Endothelial cell (in vitro differentiated cells): ENCODE measurements at places on chromosomes 3 and 15. TPM values are rescaled to one million over a fixed set of nuclear protein-coding genes. Genes with fewer than 3 reads are reported as not detected.

DNA sequence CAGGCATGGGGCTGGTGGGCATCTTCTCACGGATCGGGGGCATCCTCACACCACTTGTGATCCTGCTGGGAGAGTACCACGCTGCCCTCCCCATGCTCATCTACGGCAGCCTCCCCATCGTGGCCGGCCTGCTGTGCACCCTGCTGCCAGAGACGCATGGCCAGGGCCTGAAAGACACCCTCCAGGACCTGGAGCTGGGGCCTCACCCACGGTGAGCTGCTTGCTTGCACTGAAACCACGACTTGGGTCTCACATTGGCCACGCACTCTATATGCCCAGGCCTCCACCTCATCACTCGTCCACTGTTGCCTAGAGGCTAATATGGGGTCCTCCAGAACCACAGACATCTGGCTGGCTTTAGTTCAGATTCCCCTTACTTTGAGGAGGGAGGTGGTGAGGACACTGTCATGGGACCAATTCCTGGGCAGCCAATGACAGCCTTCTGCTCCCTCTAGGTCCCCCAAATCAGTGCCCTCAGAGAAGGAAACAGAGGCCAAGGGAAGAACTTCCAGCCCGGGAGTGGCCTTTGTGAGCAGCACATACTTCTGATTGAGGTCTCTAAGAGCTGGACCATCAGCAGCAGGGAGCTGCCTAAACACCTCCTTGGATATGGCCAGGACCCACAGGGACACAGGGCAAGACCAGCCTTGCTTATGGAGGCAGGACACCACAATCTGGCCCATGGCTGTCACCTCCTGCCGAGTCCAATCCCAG lies 5.0 kb upstream of the SLC22A14 start:
- no peak overlapping the region for H3K27ac ChIP-seq
- H3K27me3 ChIP-seq = peaks cover 5% of the 10 kb centered on the region
- H3K36me3 ChIP-seq = peaks cover 19% of the 10 kb centered on the region
- H3K4me1 ChIP-seq = peaks cover 6% of the 10 kb centered on the region
- no peak for DNase-seq
- no peak overlapping the region for H3K4me3 ChIP-seq

DNA sequence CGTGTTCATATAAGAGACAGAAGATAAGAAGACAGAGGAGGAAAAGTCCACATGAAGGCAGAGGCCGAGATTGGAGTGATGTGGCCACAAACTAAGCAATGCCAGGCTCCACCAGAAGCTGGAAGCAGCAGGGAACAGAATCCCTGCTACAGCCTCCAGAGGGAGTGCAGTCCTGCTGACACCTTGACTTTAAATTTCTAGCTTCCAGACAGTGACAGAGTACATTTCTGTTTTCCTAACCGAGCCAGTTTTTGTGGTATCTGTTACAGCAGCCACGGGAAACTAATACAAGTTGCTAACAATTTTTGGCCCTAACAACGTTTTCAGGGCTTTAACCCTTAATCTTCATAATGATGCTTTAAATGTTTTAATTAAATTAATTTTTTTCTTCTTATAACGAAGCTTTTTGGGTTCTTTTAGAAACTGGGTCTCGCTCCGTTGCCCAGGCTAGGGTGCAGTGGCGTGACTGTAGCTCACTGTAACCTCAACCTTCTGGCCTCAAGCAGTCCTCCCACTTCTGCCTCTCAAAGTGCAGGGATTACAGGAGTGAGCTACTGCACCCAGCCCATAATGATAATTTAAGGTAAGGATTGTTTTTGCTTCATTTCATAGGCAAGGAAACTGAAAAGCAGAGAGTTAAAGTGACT lies 202.3 kb upstream of the PROK2 start:
- H3K4me3 ChIP-seq = no peak overlapping the region
- H3K4me1 ChIP-seq = peaks cover 21% of the 10 kb centered on the region
- H3K36me3 ChIP-seq = no peaks in the 10 kb centered on the region
- peak overlapping the region; percentile 75 for H3K27ac ChIP-seq

GRCh38 chr15:38266247-38266986 lies 13.8 kb downstream of the SPRED1 start:
- no peaks in the 10 kb centered on the region for H3K27me3 ChIP-seq
- peaks cover 14% of the 10 kb centered on the region for H3K36me3 ChIP-seq
- no peak overlapping the region for H3K4me3 ChIP-seq
- peaks cover 7% of the 10 kb centered on the region for H3K4me1 ChIP-seq

DNA sequence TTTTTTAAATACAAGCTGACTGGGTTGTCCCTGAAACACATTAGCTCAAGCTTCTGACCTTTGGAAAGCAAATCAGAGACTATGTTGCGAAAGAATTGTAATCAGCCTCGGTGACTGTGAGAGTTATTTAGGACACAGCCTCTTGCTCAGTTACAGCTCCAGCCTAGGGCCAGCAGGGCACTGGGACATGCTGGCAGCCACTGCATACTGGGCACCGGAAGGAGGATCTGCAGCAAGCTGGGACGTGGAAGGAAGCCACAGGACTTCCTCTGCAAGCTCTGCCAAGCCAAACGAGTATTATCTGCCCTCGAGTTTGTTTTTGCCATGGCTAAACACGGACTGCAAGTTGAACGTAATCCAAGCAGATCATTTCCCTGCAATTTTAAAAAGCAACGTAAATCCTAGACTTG lies 24.4 kb upstream of the COPG1 start:
- peak; percentile 35 for DNase-seq
- no peaks in the 10 kb centered on the region for H3K36me3 ChIP-seq
- peaks cover 1% of the 10 kb centered on the region for H3K27me3 ChIP-seq
- H3K4me3 ChIP-seq = no peak overlapping the region

DNA sequence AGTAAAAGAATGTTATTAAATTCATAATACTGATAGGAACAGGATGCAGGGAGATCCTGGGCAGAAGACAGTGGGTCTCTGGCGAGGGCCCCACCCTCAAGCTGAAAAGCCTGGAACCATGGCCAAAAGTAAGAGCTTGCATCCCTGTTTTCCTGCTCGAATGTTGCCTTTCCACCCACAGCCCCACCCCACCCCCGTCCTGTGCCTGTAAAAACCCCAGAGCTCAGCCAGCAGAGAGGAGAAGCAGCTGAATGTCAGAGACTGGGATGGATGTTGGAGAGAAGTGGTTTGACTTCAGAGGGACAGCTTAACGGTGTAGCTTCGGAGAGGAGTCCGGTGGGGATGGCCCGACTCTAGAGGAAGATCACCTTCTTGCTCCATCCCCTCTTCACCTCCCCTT lies 207.9 kb downstream of the ROBO2 start:
- no peaks in the 10 kb centered on the region for H3K36me3 ChIP-seq
- H3K4me3 ChIP-seq = no peak overlapping the region
- no peaks in the 10 kb centered on the region for H3K4me1 ChIP-seq
- H3K27ac ChIP-seq = no peak overlapping the region

GRCh38 chr3:140529558-140529957 lies 148.3 kb upstream of the TRIM42 start:
- no peaks in the 10 kb centered on the region for H3K27me3 ChIP-seq
- no peak overlapping the region for H3K4me3 ChIP-seq
- no peak overlapping the region for H3K27ac ChIP-seq
- no peak for DNase-seq
- H3K36me3 ChIP-seq = no peaks in the 10 kb centered on the region

GRCh38 chr3:65497236-65497635 lies 541.5 kb downstream of the MAGI1 start:
- no peak for DNase-seq
- peaks cover 13% of the 10 kb centered on the region for H3K4me1 ChIP-seq
- peaks cover 3% of the 10 kb centered on the region for H3K27me3 ChIP-seq
- no peak overlapping the region for H3K27ac ChIP-seq

DNA sequence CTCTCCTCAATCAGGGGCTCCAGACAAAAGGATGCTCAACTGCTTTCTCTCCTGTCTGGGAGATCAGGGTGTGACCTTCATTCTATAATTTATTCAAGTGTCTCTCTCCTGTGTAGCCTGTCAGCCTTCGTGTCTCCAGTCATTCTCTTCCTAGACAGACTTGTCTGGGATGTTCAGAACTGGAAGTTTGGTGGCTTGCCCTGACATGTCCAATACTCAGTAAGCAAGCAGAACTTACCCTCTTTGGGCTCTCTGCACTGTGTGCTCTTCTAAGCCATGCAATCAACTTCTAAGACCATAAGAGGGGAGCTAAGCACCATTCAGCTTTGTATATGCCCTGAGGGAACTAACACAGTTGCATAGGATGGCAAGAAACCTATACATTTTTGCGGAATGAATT lies 14.1 kb downstream of the ACKR2 start:
- H3K27ac ChIP-seq = no peak overlapping the region
- H3K4me1 ChIP-seq = peaks cover 6% of the 10 kb centered on the region

DNA sequence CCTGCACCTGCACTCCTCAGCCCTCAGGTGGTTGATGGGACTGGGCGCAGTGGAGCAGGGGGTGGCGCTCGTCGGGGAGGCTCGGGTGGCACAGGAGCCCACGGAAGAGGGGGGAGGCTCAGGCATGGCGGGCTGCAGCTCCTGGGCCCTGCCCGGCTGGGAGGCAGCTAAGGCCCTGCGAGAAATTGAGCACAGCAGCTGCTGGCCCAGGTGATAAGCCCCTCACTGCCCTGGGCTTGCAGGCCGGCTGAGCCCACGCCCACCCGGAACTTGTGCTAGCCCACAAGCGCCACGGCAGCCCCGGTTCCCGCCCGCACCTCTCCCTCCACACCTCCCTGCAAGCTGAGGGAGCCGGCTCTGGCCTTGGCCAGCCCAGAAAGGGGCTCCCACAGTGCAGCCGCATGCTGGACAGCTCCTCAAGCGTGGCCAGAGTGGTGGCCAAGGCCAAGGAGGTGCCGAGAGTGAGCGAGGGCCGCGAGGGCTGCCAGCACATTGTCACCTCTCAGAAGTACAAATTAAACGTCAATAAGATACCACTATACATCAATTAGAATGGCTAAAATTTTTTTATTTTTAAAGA lies 5.1 kb upstream of the VHL start:
- H3K4me1 ChIP-seq = peaks cover 2% of the 10 kb centered on the region
- no peak for DNase-seq
- no peak overlapping the region for H3K4me3 ChIP-seq
- H3K27me3 ChIP-seq = peaks cover 6% of the 10 kb centered on the region
- H3K36me3 ChIP-seq = no peaks in the 10 kb centered on the region

- no peak for DNase-seq
- peaks cover 13% of the 10 kb centered on the region for H3K27me3 ChIP-seq
- H3K4me3 ChIP-seq = no peak overlapping the region
- H3K27ac ChIP-seq = no peak overlapping the region
- no peaks in the 10 kb centered on the region for H3K36me3 ChIP-seq
- H3K4me1 ChIP-seq = peaks cover 12% of the 10 kb centered on the region
Observed at GRCh38 chr3:126266291-126266840, 86.0 kb upstream of the ALDH1L1 start.

GRCh38 chr3:48372862-48373435 lies 930 bp downstream of the FBXW12 start:
- no peak for DNase-seq
- H3K4me3 ChIP-seq = no peak overlapping the region
- H3K36me3 ChIP-seq = no peaks in the 10 kb centered on the region

DNA sequence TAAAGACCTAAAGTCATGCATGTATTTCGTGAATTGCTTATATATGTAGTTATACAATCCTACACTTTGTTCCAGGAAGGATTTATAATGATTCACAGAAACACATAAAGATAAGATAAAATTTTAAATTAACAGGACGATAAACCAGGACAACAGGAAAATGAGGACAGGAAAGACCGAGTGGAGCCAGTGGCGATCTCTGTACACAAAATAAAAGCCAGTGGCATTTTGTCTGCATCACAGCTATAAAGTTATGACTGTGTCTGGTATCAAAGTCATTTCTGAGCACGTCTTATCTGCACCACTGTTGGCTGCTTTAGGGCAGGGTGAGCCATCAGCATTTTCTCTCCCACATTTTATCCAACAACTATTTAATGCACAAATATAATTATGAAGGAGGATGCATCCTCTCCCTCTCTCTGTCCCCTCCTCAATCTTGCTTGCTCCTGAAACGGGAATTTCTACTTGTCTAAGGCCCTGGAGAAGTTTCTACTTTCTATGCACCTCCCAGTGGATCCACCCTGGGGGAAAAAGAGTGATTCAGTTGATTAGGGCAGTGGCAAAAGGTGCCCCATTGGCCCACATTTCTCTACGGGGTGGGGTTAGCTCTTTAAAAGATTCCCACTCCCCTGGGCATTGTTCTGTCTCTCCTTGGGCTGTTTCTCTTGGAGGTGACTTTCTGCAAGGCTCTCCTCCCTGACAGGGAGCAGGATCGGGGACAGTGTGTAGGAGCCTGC lies 159.4 kb upstream of the UBE2E1 start:
- no peak overlapping the region for H3K27ac ChIP-seq
- H3K4me3 ChIP-seq = no peak overlapping the region
- peaks cover 28% of the 10 kb centered on the region for H3K4me1 ChIP-seq
- H3K36me3 ChIP-seq = peaks cover 3% of the 10 kb centered on the region
- no peak for DNase-seq
- peaks cover 3% of the 10 kb centered on the region for H3K27me3 ChIP-seq

- H3K4me3 ChIP-seq = peak overlapping the region; percentile 83
- no peak overlapping the region for H3K27ac ChIP-seq
- peak; percentile 46 for DNase-seq
Observed at GRCh38 chr15:37102305-37103162, 2.2 kb upstream of the MEIS2 start.

DNA sequence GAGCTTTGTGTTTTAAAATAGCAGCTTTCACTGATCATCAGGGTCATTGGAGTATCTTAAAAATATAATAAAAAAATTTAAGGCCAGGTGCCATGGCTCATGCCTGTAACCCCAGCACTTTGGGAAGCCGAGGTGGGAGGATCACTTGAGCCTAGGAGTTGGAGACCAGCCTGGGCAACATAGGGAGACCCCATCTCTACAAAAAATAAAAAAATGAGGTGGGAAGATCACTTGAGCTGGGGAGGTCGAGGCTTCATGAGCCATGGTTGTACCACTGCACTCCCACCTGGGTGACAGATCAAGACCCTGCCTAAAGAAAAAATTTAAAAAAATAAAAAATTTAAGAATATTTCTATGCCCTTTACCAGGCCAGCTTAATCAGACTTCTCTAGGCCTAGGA lies 1.5 kb downstream of the HMCES start:
- peak overlapping the region; percentile 98 for H3K4me3 ChIP-seq
- no peak overlapping the region for H3K27ac ChIP-seq
- peaks cover 27% of the 10 kb centered on the region for H3K36me3 ChIP-seq
- no peak for DNase-seq

DNA sequence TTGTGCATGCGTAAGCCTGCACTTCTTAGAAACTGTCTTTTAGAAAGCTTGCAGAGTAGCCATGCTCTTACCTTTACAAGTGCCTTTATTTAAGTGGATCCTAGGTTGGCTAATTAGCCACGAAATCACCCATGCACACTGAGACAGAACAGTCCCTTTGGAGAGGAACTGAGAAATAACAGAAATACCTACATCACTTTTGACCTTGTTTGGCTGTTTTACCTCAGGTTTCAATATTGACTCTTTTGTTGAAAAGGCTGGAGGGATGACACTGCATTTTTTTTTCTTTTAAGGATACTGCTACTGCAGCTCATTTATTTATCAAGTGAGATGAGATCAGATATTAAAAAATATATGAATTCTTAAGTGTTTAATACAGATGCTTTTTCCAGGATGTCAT lies 155.6 kb upstream of the GOLIM4 start:
- peaks cover 6% of the 10 kb centered on the region for H3K36me3 ChIP-seq
- no peak overlapping the region for H3K4me3 ChIP-seq
- H3K27me3 ChIP-seq = peaks cover 5% of the 10 kb centered on the region
- peaks cover 19% of the 10 kb centered on the region for H3K4me1 ChIP-seq
- no peak overlapping the region for H3K27ac ChIP-seq

- no peaks in the 10 kb centered on the region for H3K27me3 ChIP-seq
- no peak for DNase-seq
- H3K36me3 ChIP-seq = no peaks in the 10 kb centered on the region
- H3K4me3 ChIP-seq = no peak overlapping the region
Observed at GRCh38 chr3:123338620-123339061, 110.2 kb downstream of the ADCY5 start.

The NOX5 gene
- not detected for total RNA-seq

The SYNPR gene
- not detected for total RNA-seq

The AMT gene
- 11.9 TPM for total RNA-seq

The MFSD1 gene
- 24.8 TPM for total RNA-seq

The ZNF774 gene
- 4.1 TPM for total RNA-seq

The SOX14 gene
- 19.7 TPM for total RNA-seq
